ENCODE measurements at places on chromosomes 12 and 14.

DNA sequence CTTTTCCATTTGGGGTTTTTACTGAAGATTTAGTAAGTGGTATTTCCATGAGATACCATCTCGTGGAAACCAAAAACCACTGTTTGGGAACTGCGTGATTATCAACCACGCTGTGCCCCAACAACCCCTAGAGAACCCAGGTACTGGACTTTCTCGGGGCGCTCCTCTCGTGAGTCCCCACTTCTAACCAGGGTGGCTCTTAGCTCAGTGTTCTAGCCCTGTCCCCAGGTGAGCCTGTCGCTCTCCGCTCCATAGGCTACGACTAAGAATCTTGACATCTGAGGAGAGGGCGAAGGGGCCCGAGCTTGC lies 686 bp downstream of the MCRS1 start:
- H3K27me3 ChIP-seq, result no peaks in the 10 kb centered on the region
- H3K4me1 ChIP-seq, result peaks cover 10% of the 10 kb centered on the region
- peaks cover 16% of the 10 kb centered on the region for H3K36me3 ChIP-seq
- peak overlapping the region; percentile 60 for H3K4me3 ChIP-seq
- H3K27ac ChIP-seq, result no peak overlapping the region
- DNase-seq, result no peak

DNA sequence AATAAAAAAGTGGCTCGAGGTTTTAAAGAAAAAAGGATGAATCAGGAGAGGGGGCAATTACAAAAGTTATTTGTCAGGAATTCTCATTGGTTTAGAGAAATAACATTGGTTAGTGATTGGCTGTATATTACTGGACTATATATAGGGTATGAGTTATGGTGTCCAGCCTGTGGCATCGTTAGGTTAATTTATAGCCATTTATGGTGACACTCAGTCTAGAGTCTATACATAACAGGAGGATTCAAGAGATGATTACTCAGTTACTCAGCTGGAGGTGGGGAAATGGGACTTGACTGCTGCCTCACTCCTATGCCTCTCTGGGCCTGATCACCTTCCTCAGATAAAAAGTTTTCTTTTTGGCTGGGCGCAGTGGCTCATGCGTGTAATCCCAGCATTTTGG lies 25.6 kb upstream of the NFYB start:
- no peaks in the 10 kb centered on the region for H3K27me3 ChIP-seq
- H3K4me1 ChIP-seq, result no peaks in the 10 kb centered on the region
- no peak for DNase-seq
- H3K36me3 ChIP-seq, result no peaks in the 10 kb centered on the region
- H3K4me3 ChIP-seq, result no peak overlapping the region
- no peak overlapping the region for H3K27ac ChIP-seq

GRCh38 chr14:31024577-31025366 lies 677 bp upstream of the AP4S1 start:
- no peaks in the 10 kb centered on the region for H3K27me3 ChIP-seq
- peak overlapping the region; percentile 95 for H3K27ac ChIP-seq
- H3K4me3 ChIP-seq, result peak overlapping the region; percentile 96
- peaks cover 11% of the 10 kb centered on the region for H3K4me1 ChIP-seq

DNA sequence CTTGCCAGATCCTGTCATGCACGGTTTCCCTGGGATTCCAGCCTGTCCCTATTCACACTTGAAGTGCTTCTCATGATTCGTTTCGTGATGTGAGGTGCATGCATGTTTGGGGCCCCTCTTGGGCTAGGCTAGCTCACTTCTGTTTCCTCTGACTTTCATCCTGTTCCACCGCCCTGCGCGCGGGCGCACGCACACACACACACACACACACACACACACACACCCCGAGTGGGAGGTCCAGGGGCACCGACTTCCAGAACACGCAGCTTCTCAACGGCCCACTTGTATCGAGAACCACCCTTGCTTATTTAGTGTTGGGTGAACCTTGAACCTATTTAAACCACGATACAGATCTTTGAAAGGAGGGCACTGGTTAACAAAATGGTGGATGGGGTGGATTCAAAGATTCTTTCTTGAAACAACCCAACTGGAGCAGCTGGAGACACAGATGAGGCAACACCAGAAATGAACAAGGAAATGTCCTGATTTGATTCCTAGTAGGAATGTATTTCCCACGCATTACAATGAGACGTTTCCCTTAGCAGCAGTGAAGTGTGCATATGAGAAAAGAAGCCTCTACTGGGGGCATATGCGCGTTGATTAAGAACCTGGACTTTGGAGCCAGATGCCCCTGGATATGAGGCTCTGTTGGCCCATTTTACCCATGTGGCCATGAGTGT lies 16.3 kb downstream of the ELK3 start:
- no peak overlapping the region for H3K4me3 ChIP-seq
- H3K36me3 ChIP-seq, result no peaks in the 10 kb centered on the region
- H3K27me3 ChIP-seq, result no peaks in the 10 kb centered on the region
- H3K4me1 ChIP-seq, result no peaks in the 10 kb centered on the region
- DNase-seq, result no peak
- H3K27ac ChIP-seq, result no peak overlapping the region

DNA sequence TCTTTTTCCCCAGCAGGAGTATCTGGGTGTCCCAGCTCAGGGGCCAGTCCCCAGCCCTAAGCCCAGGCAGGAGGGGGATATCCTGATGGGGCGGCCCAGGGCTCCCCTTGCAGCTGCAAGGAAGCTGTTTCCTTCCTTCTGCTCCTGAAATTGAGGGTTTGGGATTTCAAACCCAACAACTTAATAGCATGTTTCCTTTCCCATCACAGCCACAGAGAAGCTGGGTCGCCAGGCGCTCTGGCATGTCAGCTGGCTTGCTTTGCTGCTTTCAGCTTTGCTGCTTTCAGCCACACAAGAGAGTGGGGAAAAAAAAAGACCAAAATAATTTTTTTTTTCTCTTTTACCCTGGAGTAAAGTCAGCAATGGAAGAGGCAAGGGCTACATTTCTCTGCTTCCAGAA lies 30.0 kb downstream of the HVCN1 start:
- no peak overlapping the region for H3K27ac ChIP-seq
- H3K4me3 ChIP-seq, result no peak overlapping the region
- no peaks in the 10 kb centered on the region for H3K27me3 ChIP-seq
- no peak for DNase-seq
- H3K4me1 ChIP-seq, result no peaks in the 10 kb centered on the region

GRCh38 chr14:32947792-32948191 lies 9.1 kb downstream of the NPAS3 start:
- H3K4me1 ChIP-seq, result no peaks in the 10 kb centered on the region
- no peaks in the 10 kb centered on the region for H3K27me3 ChIP-seq
- H3K4me3 ChIP-seq, result no peak overlapping the region
- no peak for DNase-seq
- H3K27ac ChIP-seq, result no peak overlapping the region
- no peaks in the 10 kb centered on the region for H3K36me3 ChIP-seq

GRCh38 chr12:100681074-100681473 lies 107.6 kb downstream of the GAS2L3 start:
- H3K4me3 ChIP-seq, result no peak overlapping the region
- no peaks in the 10 kb centered on the region for H3K27me3 ChIP-seq
- no peak overlapping the region for H3K27ac ChIP-seq
- DNase-seq, result no peak
- no peaks in the 10 kb centered on the region for H3K4me1 ChIP-seq
- no peaks in the 10 kb centered on the region for H3K36me3 ChIP-seq

GRCh38 chr12:115349711-115350110 lies 665.7 kb upstream of the TBX3 start:
- H3K36me3 ChIP-seq, result no peaks in the 10 kb centered on the region
- H3K27ac ChIP-seq, result no peak overlapping the region
- no peaks in the 10 kb centered on the region for H3K27me3 ChIP-seq
- no peak overlapping the region for H3K4me3 ChIP-seq

DNA sequence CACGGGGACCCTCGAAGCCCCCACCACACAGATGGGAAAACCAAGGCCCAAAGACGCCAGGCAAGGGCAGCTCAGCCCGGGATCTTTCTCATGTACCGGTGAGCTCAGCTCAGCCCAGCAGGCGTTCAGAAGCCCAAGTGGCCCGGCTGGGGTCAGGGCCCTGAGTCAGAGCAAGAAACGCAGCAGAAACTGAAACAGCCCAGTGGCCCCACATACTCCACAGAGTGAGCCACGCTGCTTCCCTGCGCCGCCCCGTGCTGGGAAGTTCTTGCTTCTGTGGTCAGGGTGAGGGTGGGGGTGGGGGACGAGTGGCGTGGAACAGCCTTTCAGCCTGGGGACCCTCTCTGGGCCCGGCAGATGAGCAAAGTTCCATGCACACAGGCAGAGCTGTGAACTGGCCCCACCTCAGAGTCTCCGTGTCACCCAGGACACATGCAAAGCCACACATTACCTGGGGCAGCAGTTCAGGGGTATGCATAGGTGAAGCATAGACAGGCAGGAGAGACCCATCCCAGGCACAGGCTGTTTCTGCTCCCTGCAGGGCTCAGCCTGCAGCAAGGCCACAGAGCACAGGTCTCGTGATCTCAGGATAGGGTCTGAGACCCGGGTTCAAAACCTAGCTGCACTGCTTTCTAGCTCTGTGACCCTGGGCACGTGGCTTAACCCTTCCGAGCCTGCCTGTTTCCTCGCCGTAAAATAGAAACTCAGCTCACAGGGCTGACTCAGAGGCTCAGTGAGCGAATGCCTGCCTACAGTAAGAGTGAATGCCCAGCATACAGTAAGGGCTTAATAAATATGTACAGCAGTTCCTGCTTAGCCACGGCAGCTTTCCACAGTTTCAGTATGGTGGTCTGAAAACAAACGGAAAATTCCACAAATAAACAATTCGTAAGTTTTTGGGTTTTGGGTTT lies 21.6 kb downstream of the NCOR2 start:
- no peak overlapping the region for H3K27ac ChIP-seq
- no peak overlapping the region for H3K4me3 ChIP-seq
- H3K36me3 ChIP-seq, result no peaks in the 10 kb centered on the region
- H3K4me1 ChIP-seq, result peaks cover 28% of the 10 kb centered on the region

DNA sequence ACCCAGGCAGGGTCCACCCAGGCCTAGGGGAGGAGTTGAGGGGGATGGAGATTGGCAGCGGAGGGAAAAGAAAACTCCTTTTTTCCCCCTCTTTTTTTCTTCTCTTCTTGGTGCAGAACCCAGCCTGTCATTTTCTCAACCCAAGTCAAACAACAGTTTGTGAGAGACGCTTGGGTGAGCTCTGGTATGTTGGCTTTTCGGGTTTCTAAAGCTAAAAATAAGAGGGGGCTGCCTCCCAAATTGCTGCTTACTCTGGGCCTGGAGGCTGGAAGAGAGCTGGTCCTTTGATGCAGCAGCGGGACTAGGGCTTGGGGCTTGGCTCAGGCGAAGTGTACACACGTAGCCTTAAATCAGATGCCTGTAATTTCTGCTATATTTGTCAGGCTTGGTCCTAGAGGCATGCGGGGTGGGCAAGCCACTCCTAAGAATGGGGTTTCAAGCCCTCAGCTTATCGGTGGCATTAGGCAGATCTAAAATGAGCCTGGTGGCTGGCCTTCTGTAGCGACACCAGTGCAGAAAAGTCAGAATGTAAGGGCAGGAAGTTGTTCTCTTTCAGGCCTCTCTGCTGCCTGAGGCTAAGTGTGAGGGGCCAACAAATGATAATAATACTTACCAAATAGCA lies 816 bp upstream of the SLC8A3 start:
- no peak overlapping the region for H3K4me3 ChIP-seq
- H3K4me1 ChIP-seq, result peaks cover 5% of the 10 kb centered on the region
- H3K27ac ChIP-seq, result no peak overlapping the region

- H3K4me1 ChIP-seq, result no peaks in the 10 kb centered on the region
- peak; percentile 13 for DNase-seq
- H3K27me3 ChIP-seq, result peaks cover 6% of the 10 kb centered on the region
- H3K4me3 ChIP-seq, result no peak overlapping the region
Measured at GRCh38 chr14:104121142-104121541, 17.2 kb upstream of the KIF26A start.

DNA sequence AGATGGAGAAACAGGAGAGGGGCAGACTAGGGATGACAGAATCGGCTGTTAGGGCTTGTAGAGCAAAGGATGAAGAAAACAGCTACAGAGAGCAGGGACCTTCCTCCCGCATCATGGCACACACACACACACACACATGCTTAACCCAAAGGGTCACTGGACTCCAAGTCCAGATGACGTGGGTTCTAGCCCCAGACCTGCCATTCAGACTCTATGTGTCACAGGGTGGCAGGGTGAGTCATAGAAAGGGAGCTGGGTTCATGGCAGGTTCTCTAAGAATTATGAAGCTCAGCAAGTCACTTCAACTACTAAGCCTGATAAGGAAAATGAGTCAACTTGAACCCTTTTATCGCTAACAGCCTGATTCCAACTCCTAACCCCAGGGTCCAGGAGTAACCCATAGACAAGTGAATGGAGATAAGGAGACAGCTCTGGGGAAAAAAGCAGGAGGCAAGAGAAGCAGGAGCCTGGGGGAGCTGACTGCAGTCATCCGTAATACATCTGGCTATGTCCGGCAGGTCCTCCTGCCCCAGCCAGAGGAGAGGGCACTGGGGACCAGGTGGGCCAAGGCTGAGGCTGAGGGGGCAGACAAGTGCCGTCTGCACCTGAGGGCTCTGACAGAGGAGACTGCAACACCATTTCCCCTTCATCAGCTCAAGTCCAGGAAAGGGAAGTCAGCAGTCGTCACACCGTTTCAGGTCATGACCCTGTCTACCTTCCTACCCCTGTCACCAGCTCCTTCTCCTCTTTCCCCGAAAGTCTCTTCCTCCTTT lies 3.6 kb upstream of the TNFRSF1A start:
- peaks cover 3% of the 10 kb centered on the region for H3K4me1 ChIP-seq
- no peaks in the 10 kb centered on the region for H3K27me3 ChIP-seq
- H3K4me3 ChIP-seq, result no peak overlapping the region
- no peaks in the 10 kb centered on the region for H3K36me3 ChIP-seq
- peak overlapping the region; percentile 18 for H3K27ac ChIP-seq

GRCh38 chr14:63361790-63362189 lies 43.1 kb upstream of the GPHB5 start:
- H3K4me3 ChIP-seq, result no peak overlapping the region
- H3K4me1 ChIP-seq, result no peaks in the 10 kb centered on the region
- no peaks in the 10 kb centered on the region for H3K36me3 ChIP-seq
- H3K27ac ChIP-seq, result no peak overlapping the region
- no peaks in the 10 kb centered on the region for H3K27me3 ChIP-seq

DNA sequence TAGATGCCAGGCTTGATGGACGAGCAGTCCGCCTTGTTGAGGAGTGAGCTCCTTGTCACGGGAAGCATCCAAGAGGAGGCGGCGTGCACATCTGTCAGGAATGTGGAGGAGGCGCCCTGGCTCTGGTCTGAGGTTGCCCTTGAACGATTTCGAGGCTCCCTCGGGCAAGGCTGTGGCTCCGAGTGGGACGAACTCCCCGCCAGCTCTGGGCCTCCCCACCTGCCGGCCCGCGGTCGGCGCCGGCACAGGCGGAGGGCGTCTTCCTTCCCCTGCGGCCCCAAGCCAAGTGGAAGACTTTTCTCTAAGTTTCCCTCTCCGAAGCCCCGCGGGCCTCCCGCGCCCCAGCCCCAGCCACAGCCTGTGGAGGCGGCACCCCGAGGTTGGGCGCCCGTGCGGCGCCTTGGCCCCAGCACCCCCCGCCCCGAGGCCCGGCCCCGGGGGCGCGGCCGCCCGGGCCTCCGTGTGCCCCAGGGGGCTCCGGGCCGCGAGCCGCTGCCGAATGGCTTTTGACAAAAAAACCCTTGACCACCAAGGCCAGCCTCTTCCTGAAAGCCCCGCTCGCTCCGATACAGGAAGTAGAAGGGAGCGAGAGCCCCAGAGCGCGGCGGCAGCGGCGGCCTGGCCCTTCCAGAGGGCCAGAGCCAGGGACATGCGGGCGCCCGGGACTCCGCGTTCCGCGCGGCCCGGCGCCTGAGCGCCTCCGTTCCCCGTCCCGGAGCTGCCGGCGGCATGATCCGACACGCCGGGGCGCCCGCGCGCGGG lies at the start of gene RIN3:
Gene RIN3, plus strand, starts transcription at position 578 of the 762 bp plus-strand sequence. Its CDS starts 152 bp downstream, at position 730.
- peaks cover 10% of the 10 kb centered on the region for H3K4me1 ChIP-seq
- H3K36me3 ChIP-seq, result no peaks in the 10 kb centered on the region
- peak; percentile 52 for DNase-seq
- peak within 1 kb of the TSS; percentile 84 for H3K4me3 ChIP-seq

- H3K4me1 ChIP-seq, result peaks cover 10% of the 10 kb centered on the region
- no peaks in the 10 kb centered on the region for H3K27me3 ChIP-seq
- H3K4me3 ChIP-seq, result no peak overlapping the region
- H3K27ac ChIP-seq, result peak overlapping the region; percentile 18
- H3K36me3 ChIP-seq, result no peaks in the 10 kb centered on the region
Measured at GRCh38 chr14:95290871-95291431, 28.8 kb downstream of the CLMN start.
